NCI-H748 treated with DMSO at 0.1 percent for 48 hours (cell line): ENCODE measurements at places on chromosomes 12 and 14.

GRCh38 chr14:65413739-65414045 is 1.2 kb downstream of the FUT8 start:
- DNase-seq: no peak

- no peak for DNase-seq
Observed at GRCh38 chr12:59579631-59580030, 16.2 kb upstream of the SLC16A7 start.

- no peak for DNase-seq
Observed at GRCh38 chr12:80404629-80405028, 39.4 kb upstream of the PTPRQ start.

DNA sequence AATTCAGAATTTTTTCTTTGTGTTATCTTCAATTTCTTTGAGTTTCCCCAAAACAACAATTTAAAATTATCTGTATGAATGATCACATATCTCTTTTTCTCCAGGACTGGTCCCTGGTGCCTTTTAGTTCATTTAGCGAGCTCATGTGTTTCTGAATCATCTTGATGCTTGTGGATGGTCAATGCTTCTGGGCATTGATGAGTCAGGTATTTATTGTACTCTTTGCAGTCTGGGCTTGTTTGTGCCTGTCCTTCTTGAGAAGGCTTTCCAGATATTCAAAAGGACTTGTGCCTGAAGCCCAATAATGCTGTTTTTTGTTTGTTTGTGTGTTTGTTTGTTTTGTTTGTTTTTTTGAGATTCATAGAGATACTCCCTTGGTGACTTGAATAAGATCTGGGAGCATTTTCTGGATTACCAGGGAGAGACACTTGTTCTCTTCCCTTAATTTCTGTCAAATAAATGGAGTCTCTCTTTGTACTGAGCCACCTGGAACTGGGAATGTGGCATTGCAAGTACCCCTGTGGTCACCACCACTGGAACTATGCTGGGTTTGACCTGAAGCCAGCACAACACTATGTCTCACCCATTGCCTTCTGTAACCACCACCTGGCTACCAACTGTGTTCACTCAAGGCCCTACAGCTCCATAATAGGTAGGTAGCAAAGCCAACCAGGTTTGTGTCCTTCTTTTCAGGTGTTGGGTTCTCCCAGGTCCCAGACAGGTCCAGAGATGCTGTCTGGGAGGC is 56.3 kb downstream of the SLC6A15 start:
- no peak for DNase-seq

DNA sequence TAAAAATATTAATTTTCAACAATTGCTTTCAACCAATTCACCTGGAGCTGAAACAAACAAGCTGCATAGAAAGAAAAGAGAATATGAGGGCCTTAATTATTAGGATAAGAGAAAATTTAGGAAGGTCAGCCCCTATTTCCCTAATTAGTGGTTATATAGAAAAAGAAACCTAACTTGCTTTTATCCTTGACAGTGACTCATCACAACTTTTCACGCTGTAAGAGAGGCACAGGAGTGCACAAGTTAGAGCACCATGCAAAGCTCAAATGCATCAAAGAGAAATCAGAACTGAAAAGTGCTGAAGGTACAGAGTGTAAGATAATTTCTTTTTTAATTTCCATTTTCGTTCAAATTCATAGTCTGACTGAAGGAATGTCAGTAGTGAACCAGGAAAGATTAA is 4.7 kb downstream of the CLEC4D start:
- no peak for DNase-seq

DNA sequence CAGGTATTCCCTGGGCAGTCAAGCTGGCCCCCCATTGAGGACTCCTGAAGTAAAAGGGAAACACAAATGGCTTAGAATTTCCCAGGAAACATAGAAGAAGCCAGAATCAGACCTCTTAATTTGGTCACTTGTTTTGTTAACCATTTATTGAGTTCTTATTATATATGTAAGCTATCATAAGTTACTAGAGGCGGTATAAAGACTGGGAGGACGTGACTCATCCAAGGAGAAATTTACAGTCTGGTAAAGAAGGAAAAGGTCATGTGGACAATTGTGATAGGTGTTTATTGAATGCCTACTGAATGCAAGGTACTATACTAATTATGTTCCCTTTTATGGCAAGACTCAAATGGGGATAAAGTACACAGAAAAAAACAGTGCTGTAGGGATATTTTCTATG is 146.7 kb downstream of the DYRK2 start:
- DNase-seq: no peak

DNA sequence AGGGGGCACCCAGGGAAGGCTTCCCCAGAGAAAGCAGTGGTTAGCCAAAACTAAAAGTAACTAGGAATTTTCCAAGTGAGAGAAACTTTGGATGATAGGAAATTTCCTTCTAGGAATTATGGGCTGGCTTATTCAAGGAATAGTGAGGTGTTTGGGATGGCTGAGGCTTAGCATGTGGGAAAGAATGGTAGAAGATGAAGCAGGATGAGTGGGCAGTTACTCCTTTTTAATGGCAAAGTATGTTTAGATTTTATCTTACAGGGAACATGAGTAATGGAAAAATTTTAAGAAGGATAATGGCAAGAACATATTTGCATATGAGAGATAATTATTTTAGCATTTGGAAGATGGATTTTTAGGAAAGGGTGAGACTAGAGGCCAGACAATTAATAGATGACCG is 197.6 kb downstream of the SLC38A4 start:
- DNase-seq: no peak

GRCh38 chr14:70011708-70012107 is 132.5 kb downstream of the SMOC1 start:
- no peak for DNase-seq

GRCh38 chr14:70707138-70708038 is 65.7 kb downstream of the TTC9 start:
- DNase-seq: no peak

- no peak for DNase-seq
Observed at GRCh38 chr12:86194721-86195120, 61.5 kb downstream of the MGAT4C start.

- no peak for DNase-seq
Observed at GRCh38 chr14:76762411-76763095, 1.3 kb downstream of the VASH1 start.
